ENCODE measurements at places on chromosomes 2 and 18.

DNA sequence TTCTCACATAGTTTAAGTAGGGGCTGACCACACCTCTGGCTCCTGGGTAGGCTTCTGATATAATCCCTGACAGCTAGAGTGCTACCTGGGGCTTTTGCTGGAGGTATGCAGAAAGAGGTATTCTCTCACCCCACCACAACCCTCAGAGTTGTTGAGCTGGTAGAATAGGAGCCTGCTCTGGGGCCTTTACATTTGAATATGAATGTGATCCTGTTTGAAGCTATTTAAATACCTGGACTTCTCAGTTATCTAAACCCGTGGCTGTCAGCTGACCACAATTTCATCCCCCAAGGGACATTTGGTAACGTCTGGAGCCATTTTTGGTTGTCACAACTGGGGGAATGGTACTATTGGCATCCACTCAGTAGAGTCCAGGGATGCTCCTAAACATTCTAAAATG lies 669.1 kb downstream of the SATB2 start:
- DNase-seq = no peak

- DNase-seq = no peak
Observed at GRCh38 chr2:227748079-227748478, 2.4 kb downstream of the SCYGR8 start.

DNA sequence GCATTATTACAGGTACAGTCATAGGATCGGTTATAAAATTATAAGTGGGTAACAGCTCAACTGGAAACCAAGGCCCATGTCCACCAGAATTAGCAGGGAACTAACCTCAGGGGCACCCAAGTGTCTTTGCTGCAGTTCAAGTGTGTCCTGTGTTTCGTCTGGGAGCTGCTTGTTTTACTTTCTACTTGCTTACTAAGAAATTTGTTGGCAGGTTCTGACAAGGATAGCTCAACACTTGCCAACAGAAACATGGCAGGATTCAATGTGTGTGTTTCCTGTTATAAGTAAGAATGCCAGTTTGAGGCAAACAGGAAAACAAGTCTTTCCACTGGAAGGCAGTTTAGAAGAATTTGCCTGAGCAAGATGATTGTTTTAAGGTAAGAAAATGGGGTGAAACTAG lies 104.5 kb downstream of the EPHA4 start:
- no peak for DNase-seq

GRCh38 chr2:98433363-98433964 lies 11.2 kb upstream of the INPP4A start:
- DNase-seq = no peak

DNA sequence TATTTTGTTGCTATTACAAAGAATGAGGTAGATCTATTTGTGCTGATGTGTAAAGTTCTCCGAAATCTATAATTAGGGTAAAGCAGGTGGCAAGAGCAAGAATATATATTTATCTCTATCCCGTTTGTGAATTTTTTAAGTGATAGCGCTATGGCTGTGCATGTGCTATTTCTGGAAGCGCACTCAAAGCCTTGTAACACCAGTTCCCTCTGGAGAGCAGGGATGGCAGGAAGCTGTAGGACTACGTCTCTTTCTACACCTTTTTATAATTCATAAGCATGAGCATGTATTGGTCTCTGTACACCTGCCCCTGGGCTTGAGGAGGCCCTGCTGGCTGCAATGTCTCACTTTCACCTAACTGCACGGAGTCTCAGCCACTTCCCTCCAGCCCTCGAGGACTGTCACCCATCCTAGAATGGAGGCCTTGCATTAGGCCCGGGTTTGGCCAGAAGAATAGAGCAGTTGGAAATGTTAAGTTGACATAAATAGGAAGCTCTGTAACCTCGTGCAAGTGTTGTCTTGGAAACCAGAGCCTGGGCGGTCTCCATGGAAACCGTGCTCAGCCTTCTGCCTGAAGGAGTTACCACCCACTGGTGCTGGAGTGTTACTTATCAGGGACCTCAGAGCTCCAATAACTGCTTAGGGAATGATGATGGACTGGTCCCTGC lies 20.9 kb downstream of the ITM2C start:
- no peak for DNase-seq
